ENCODE measurements at places on chromosomes 16 and 17. TPM values are rescaled to one million over a fixed set of nuclear protein-coding genes. Genes with fewer than 3 reads are reported as not detected.

Gene ALOX12B
- 0.88 TPM for total RNA-seq

Gene SALL1
- not detected for total RNA-seq

DNA sequence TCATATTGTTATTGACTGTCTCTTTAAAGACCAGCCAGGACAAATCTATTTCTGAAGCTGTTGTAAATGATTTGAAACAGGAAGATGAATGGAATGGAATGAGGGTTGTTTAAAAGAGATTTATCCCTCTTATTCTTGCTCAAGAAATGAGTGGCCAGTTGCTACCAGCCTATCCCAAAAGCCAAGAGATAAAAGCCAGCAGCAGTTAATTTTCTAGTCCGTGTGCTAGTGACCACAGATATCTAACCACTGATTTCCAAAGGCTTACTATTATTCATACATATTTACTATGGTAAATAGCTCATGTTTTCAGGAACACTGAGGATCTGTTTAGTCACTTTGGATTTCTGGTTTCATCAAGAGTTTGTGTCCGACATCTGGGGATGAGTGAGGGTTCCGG lies 105.7 kb downstream of the CDH13 start:
- peaks cover 5% of the 10 kb centered on the region for H3K27me3 ChIP-seq
- DNase-seq, result no peak
- H3K4me1 ChIP-seq, result peaks cover 4% of the 10 kb centered on the region
- no peaks in the 10 kb centered on the region for H3K36me3 ChIP-seq
- H3K4me3 ChIP-seq, result no peak overlapping the region
- no peak overlapping the region for H3K27ac ChIP-seq

GRCh38 chr16:9859701-9860327 lies 322.4 kb downstream of the GRIN2A start:
- H3K27ac ChIP-seq, result no peak overlapping the region
- no peak overlapping the region for H3K4me3 ChIP-seq
- no peaks in the 10 kb centered on the region for H3K4me1 ChIP-seq
- no peaks in the 10 kb centered on the region for H3K27me3 ChIP-seq
- DNase-seq, result no peak

DNA sequence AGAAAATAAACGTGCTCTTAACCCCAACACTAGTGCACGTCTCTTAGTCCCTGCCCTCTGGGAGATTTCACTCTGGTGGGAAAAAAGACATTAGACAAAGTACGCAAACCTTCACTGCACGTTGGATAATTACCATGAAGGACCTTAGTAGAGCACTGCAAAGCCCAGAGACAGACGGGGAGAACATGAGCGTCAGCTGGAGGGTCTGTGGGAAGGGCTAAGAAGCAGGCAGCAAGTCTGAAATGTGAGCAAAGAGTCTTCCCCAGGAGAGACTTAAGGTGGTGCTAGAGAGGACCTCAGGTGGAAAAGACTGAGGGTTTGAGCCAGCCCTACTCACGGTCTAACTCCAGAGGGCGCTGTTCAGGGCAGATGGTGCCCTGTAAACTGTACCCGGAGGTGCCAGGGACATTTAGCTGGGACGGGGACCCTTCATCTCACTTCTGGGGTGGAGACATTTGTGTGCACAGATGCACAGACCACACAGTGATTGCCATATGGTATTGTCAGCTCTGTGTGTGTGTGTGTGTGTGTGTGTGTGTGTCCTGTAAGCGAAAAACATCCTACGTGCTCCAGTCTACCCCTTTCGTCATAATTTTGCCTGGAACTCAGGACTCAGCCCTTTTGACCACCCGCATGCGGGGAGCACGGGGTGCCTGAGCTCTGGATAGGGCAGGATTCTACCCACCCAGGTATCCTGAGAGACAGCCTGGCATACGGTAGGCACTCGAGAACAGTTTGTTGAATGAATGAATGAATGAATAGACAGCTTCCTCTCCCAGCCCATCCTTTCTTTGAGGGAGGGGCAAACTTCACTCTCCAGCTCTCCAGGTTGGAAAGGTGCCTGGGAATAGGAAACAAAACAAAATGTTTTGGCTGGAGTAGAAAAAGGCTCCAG lies 10.1 kb upstream of the STAC2 start:
- no peak overlapping the region for H3K4me3 ChIP-seq
- peaks cover 10% of the 10 kb centered on the region for H3K27me3 ChIP-seq
- H3K27ac ChIP-seq, result no peak overlapping the region
- H3K36me3 ChIP-seq, result no peaks in the 10 kb centered on the region
- DNase-seq, result peak; percentile 87

Data from activated CD4-positive, alpha-beta T cell treated with anti-CD3 and anti-CD28 coated beads, Interleukin-2, amount 10 ng/mL, durations not matched to agents 24 days and 14 days (primary cell).